ENCODE measurements at places on chromosomes 11 and 22.

DNA sequence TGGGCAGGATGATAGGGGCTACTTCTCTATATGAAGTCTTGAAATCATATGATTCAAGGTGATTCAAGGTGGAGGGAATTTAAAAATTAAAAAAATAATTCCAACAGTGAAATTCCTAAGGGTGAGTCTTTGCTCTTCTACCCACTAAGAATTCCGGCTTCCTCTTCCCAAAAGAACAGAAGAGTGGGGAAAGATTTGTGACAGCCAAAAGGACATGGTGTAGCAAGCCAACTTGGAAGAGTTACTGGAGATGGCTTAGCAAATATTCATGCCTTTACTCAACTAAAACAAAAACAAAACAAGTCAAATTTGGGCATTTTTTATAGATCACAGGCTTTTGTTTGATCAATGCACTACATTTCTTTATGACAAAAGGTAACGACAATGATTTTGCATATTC is 12.3 kb downstream of the ZBED5 start:
- no peak for DNase-seq

DNA sequence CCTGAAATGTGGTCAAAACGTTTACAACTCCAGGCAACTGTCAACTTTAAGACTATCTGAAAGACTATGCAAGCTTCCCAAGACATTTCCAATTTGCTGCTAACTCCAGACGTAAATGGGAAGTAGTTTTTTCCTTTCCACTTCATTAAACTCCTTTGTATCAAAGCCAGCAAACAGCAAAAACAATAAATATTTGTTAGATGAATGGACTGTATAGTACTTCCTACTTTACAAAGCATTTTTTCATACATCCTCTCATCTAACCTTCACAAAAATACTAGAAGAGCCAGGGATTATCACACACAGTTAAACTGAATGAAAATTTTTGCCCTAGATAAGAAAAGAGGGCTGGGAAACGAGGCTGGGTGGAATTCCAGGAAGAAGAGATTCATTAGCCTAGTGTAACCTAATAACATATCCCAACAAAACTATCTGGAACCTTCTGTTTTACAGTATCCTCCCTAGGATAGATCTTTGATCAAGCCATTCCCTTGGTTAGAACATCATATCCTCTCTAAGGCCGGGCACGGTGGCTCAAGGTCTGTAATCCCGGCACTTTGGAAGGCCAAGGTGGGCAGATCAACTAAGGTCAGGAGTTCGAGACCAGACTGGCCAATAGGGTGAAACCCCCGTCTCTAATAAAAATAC is 10.4 kb downstream of the NUP98 start:
- DNase-seq: no peak

DNA sequence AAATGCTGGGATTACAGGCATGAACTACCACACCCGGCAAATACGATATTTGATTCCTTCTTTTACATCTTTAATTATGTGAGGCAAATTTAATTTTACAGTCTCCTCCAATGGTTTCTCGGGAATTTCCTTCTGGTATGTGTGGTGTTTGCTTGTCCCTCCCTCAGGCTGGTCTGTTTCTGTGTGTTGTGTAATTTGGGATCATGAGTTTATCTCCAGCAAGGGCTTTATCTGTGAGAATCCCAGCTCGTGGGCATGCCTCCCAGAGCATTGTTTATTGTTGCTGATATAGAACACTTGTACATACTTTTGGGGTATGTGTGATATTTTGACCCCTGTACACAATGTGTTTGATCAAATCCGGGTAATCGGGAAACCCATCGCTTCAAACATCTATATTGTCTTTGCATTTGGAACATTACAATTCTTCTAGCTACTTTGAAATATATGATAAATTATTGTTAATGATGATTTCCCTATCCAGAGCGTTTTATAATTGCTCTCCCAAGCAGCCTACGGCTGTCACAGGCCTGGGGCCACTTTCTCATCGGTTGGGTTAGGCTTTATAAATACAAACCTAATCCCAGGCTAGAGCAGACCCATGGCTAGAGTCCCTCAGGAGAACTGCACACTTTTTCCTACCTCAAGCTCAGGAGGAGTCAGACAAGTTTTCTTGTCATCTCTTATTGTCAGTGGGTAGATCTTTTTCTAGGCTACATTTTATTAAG is 15.0 kb upstream of the PRR5 start:
- DNase-seq: no peak

DNA sequence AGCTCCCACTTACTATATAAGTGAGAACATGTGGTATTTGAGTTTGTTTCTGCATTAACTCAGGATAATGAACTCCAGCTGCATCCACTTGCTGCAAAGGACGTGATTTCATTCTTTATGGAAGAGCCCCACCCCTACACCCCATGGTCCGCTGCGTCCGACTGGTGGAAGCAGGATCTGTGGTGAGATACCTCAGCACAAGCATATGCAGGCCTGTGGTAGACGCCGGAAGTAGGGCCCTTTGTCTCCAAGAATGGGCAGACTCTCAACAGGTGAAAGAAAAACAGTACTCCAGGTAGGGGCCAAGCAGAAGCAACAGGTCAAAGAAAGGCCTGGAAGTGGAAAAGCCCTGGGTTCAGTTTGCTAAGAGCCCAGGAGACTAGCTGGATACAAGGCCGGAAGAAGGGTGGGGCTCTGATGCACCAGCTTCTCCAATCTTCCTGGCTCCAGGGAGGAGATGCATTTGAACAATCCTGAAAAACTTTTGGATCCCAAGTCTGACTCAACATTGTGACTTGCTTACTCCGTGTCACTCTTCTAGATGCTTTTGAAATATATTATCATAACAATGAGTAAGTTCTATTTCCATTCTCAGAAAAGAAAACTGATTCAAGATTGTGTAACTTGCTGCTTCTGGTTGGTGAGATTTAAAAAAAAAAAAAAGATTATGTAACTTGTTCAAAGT is 30.4 kb downstream of the NEAT1 start:
- DNase-seq: no peak

DNA sequence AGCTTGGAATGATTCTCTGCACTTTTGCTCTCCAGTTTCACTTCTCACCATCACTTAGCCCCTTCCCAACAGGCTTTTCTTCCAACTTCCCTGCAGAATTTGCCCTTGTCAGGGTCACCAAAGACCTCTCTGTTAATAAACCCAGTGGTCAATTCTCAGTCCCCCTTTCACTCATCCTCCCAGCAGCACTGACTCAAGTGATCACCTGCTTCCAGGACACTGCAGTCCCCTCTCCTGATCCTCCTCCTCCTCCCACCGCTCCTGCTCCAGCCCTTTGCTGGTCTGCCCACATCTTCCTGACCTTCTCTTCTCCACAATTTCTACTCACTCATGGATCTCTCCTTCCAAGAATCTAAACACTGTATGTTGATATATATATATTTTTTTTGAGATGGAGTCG is 57.9 kb downstream of the SHISAL1 start:
- DNase-seq: no peak

- DNase-seq: no peak
Measured at GRCh38 chr11:78742430-78742829, 167.8 kb upstream of the NARS2 start.

GRCh38 chr22:37498289-37498909 is 12.2 kb upstream of the MFNG start:
- DNase-seq: peak; percentile 47

DNA sequence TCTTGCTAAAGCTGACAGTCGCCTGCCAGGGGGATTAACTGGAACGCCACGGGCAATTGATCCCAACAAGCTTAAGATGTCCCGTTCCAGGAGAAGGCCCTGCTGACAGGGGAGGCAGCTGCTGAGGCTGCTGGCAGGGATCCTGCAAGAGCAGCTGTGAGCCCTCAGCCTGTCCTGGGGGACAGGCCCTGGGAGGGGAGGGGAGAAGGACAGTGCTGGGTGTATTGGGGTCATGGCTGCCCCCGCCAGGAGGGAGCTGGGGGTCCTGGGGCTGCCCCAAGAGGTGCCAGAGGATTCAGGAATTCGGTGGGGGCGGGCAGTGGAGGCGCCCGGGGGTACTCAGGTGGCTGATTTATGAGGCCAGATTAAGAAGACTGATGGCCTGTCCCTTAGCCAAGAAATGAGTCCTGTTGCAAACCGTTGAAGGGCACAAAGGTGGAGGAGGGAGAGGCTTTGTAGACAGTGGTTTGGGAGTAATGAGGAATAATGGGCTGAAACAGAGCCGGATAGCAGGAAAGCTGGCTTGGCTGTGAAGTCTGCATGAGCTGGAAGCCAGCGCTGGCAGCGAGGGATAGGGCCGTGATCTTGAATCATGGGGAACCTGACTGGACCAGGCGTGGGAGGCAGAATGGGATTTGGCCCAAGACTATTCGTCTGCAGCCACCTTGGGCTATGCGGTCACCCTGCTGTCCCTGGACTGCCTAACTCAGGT is 133.5 kb downstream of the CACNA1I start:
- DNase-seq: no peak

GRCh38 chr22:22059291-22060002 is 76.9 kb upstream of the TOP3B start:
- DNase-seq: no peak

DNA sequence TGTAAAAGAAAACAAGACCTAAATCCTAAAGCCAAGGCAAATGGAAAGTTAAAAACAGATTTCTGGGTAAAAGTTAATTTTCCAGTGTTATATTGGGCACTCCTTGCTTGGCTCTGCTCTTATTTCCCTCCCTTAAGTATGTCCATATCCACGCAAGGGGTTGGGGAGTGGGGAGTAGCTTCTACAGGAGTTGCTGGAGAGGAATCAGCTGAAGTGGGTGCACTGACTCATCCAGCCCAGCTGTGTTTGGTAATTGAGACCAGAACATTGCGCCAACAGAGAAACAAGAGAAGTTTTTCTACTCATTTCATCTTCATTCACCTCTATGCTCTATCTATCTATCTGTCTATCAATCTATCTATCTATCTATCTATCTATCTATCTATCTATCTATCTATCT is 298.4 kb upstream of the PDGFD start:
- DNase-seq: no peak

GRCh38 chr11:111205632-111206385 is 39.7 kb upstream of the POU2AF2 start:
- DNase-seq: no peak

GRCh38 chr11:65887723-65888162 is 528 bp downstream of the FIBP start:
- no peak for DNase-seq

Measured in stimulated activated CD8-positive, alpha-beta memory T cell treated with anti-CD3 and anti-CD28 coated beads, Interleukin-2, amount 100 ng/mL, for 1 hour (primary cell).